HepG2 (cell line): ENCODE measurements at places on chromosomes 2 and 18. TPM values are rescaled to one million over a fixed set of nuclear protein-coding genes. Genes with fewer than 3 reads are reported as not detected.

Gene MOGAT1
- 1.3 and 4.3 TPM in 2 replicates for total RNA-seq

DNA sequence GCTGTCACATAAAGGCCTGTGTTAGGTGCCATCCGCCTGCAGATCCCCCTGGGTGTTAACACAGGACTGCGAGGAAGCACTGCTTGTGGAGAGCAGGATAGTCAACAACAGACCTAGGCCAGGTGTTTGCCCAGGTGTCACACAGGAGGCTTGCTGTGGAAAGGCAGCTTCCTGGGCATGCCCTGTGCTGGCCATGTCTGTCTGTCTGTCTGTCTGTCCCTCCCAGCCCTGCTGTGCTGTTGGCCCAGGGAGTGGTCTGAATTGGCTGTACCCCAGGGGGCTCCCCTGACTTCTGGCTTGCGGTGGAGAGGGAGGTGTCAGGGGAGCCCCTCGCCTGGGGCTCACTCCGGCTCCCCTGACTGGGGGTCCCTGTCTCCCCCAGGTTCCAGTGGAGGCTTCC, 53.2 kb downstream of the SH3BP4 start:
- H3K4me1 ChIP-seq = peaks cover 91% of the 10 kb centered on the region
- peak overlapping the region; percentile 70 for H3K27ac ChIP-seq
- peak; percentile 39 for DNase-seq
- peak overlapping the region; percentile 29; the same call in 1 of the 2 replicates for H3K4me3 ChIP-seq
- peaks cover 55% of the 10 kb centered on the region for H3K36me3 ChIP-seq
- no peaks in the 10 kb centered on the region for H3K27me3 ChIP-seq

Gene BMP10
- total RNA-seq = not detected in 2 replicates

GRCh38 chr2:156663757-156664409, 227.7 kb downstream of the GPD2 start:
- DNase-seq = no peak
- no peak overlapping the region for H3K27ac ChIP-seq
- H3K27me3 ChIP-seq = no peaks in the 10 kb centered on the region
- H3K36me3 ChIP-seq = no peaks in the 10 kb centered on the region
- no peaks in the 10 kb centered on the region for H3K4me1 ChIP-seq

Gene ASPRV1
- total RNA-seq = 0.40 and 0.42 TPM in 2 replicates

DNA sequence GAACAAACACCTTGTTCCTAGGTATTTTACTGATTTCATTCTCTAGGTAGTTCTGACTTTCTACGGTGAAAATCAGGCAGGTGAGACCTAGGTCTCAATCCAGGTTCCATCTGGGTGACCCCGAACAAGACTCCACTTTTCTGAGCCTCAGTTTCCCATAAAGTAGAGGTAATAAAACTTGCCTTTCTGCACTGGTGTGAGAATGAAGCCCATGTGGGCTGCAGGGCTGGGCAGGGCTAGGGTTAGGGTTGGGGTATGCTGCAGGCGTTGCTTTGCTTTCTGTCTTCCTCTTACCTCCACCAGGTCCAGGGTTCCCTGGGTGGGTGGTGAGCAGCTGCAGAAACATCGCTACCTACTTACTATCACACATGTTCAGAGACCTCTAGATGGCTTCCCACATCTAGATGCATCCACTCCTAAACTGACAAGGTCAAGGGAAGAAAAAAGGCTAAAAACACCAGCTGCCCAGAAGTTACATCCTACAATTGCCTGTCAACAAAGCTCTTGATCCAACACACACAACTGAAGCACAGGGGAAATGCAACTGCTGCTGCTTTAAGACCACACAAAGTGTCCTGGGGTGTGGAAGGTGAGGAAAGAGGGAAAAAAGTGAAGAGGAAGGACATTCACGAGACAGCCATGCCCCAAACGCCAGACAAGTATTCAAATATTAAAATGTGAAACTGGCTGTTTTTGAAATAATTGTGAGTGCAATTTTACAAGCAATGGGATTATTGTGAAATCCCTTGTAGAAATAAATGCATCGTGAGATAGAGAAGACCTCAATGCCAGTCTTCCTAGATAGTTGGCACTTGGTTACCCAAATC, 23.5 kb downstream of the MBP start:
- no peaks in the 10 kb centered on the region for H3K27me3 ChIP-seq
- H3K4me3 ChIP-seq = no peak overlapping the region
- no peak overlapping the region for H3K27ac ChIP-seq
- DNase-seq = no peak
- peaks cover 24% of the 10 kb centered on the region for H3K4me1 ChIP-seq

- no peaks in the 10 kb centered on the region for H3K4me1 ChIP-seq
- DNase-seq = no peak
- H3K27me3 ChIP-seq = peaks cover 3% of the 10 kb centered on the region
- no peak overlapping the region for H3K27ac ChIP-seq
- H3K36me3 ChIP-seq = no peaks in the 10 kb centered on the region
Observed at GRCh38 chr2:224400174-224400810, 1.6 kb downstream of the FAM124B start.

GRCh38 chr2:216474925-216475670, 23.5 kb upstream of the RPL37A start:
- H3K4me1 ChIP-seq = no peaks in the 10 kb centered on the region
- peaks cover 9% of the 10 kb centered on the region for H3K36me3 ChIP-seq
- H3K27ac ChIP-seq = no peak overlapping the region
- H3K27me3 ChIP-seq = no peaks in the 10 kb centered on the region
- no peak for DNase-seq
- no peak overlapping the region for H3K4me3 ChIP-seq

DNA sequence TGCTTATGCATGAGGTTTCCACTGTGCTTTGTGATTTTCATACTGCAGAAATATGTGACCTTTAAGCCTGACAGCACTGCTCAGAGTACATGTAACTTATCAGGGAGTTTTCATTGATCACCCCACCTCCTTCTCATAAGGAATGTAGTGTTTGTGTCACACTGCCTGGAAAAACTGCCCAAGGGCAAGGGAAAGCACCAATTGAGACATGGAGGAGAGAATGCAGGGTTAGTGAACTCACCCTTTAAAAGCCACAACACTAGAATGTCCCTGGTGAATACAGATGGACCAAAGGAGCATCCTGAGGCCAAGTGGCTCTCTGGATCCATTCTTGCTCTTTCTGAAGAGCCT, 147.2 kb upstream of the SPATS2L start:
- peaks cover 32% of the 10 kb centered on the region; the same call in 1 of the 2 replicates for H3K4me1 ChIP-seq
- H3K27ac ChIP-seq = no peak overlapping the region
- DNase-seq = no peak

GRCh38 chr18:36934884-36935283, 106.0 kb downstream of the KIAA1328 start:
- H3K4me1 ChIP-seq = no peaks in the 10 kb centered on the region
- H3K27ac ChIP-seq = no peak overlapping the region
- no peaks in the 10 kb centered on the region for H3K27me3 ChIP-seq
- DNase-seq = no peak

DNA sequence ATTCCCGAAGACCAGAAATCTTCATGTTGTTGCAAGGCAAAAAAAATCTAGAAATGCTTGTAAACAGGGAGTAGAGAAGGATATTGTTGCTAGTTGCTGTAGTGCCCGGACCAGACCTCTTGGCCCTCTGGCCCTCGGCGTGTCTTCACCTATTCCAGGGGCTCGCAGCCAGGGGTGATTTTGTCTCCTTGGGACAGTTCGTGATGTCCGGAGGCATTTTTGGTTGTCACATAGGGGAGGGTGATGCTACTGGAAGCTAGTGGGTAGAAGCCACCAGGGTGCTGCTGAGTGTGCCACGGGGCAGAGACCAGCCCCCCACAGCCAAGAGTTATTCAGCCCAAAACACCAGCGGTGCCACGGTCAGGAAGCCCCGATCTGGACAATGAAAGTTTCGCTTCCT, 230.7 kb downstream of the GBX2 start:
- H3K4me1 ChIP-seq = peaks cover 8% of the 10 kb centered on the region; the same call in 1 of the 2 replicates
- DNase-seq = no peak
- H3K27ac ChIP-seq = no peak overlapping the region
- no peaks in the 10 kb centered on the region for H3K27me3 ChIP-seq
- no peak overlapping the region for H3K4me3 ChIP-seq

DNA sequence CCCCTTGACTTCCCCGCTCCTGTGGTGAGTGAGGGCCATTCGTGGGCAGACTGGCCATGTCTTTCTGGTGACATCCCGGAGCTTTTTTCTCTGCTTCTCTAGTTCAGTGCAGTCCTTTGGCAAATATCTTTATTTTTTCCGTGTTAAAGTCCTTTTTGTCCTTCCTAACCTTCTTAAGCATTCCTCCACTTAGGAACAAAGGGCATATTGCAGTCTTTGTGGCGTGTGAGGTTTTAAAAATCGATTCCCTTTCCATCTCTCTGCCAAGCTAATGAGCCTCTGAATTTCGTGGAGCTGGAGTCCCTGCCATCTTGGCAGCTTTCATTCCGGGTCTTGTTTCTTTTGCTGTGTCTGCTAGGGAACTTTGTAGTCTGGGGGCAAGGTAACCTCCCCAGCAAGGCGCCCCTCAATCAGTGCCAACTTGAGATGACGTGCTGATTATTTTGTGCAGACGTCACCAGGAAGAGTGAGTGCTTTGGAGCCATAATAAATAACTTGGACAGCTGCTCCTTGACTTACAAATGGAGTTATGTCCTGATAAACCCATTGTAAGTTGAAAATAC, 5.1 kb downstream of the CNNM3 start:
- H3K4me1 ChIP-seq = peaks cover 72% of the 10 kb centered on the region
- DNase-seq = no peak
- peaks cover 16% of the 10 kb centered on the region for H3K36me3 ChIP-seq
- peak overlapping the region; percentile 91 for H3K4me3 ChIP-seq
- peak overlapping the region; percentile 83 for H3K27ac ChIP-seq

GRCh38 chr2:24731923-24732322, 61.3 kb downstream of the PTRHD1 start:
- peaks cover 9% of the 10 kb centered on the region; the same call in 1 of the 2 replicates for H3K4me1 ChIP-seq
- peak; percentile 10 for DNase-seq
- H3K4me3 ChIP-seq = no peak overlapping the region
- H3K27ac ChIP-seq = no peak overlapping the region
- H3K27me3 ChIP-seq = no peaks in the 10 kb centered on the region
- no peaks in the 10 kb centered on the region for H3K36me3 ChIP-seq

DNA sequence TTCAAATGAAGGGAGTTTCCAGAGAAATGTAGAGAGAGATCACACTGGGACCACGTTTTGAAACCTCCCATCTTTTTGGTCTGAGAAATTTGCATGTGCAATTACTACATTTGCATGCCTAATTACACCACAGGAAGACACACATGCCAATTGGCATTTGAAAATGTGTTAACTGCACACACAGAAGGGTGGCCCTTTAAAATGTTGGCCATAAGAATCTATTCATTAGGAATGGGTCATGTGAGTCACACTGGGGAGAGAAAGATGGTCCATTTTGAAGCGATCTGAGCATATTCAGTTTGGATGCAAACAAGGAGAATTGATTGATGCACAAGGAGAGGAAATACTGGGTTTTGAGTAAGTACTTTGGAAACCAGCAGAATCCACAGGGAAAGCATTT, 1407.1 kb upstream of the ACVR2A start:
- no peaks in the 10 kb centered on the region for H3K27me3 ChIP-seq
- no peaks in the 10 kb centered on the region for H3K4me1 ChIP-seq
- DNase-seq = no peak
- no peak overlapping the region for H3K27ac ChIP-seq
- no peak overlapping the region for H3K4me3 ChIP-seq
- H3K36me3 ChIP-seq = no peaks in the 10 kb centered on the region

- no peaks in the 10 kb centered on the region for H3K36me3 ChIP-seq
- H3K4me1 ChIP-seq = no peaks in the 10 kb centered on the region
Observed at GRCh38 chr2:209451209-209451834, 27.5 kb downstream of the MAP2 start.

Gene LYG1
- total RNA-seq = 0.49 and 1.00 TPM in 2 replicates

- DNase-seq = no peak
- H3K4me1 ChIP-seq = no peaks in the 10 kb centered on the region
- no peak overlapping the region for H3K4me3 ChIP-seq
- H3K27me3 ChIP-seq = no peaks in the 10 kb centered on the region; the same call in 1 of the 2 replicates
- no peaks in the 10 kb centered on the region for H3K36me3 ChIP-seq
- no peak overlapping the region for H3K27ac ChIP-seq
Observed at GRCh38 chr2:170301626-170302025, 123.7 kb downstream of the MYO3B start.

Gene PIAS2
- 12.1 and 12.2 TPM in 2 replicates for total RNA-seq

- H3K27ac ChIP-seq = no peak overlapping the region
- DNase-seq = no peak
- no peaks in the 10 kb centered on the region for H3K27me3 ChIP-seq
- H3K4me1 ChIP-seq = no peaks in the 10 kb centered on the region
- no peak overlapping the region for H3K4me3 ChIP-seq
- no peaks in the 10 kb centered on the region for H3K36me3 ChIP-seq
Observed at GRCh38 chr2:118246726-118247125, 158.5 kb downstream of the INSIG2 start.

- peaks cover 5% of the 10 kb centered on the region; the same call in 1 of the 2 replicates for H3K4me1 ChIP-seq
- H3K27me3 ChIP-seq = no peaks in the 10 kb centered on the region
- H3K36me3 ChIP-seq = peaks cover 5% of the 10 kb centered on the region; the same call in 1 of the 3 replicates
- DNase-seq = no peak
Observed at GRCh38 chr2:202510911-202511310, 123.9 kb upstream of the FAM117B start.
